ENCODE measurements at places on chromosomes 16 and 17.

GRCh38 chr16:82358161-82358560 lies 188.1 kb upstream of the MPHOSPH6 start:
- DNase-seq: no peak

DNA sequence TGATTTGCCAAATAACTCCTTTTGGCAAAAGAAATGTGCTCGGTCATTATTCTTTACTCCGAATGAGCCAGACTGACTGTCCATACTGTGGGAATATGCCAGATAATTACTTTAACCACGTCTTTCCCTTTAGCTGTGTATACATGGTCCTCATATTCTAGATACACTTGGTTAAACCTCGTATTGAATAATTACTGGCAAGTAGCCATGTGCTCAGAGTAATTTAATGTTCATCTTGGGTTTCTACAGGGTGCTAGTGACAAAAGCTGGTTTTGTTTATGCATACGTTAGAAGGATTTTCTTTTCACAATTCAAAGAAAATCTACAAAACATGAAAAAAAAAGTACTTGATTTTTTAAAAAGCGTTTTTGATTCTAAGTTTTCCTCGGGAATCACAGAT lies 540.3 kb downstream of the KCNJ2 start:
- DNase-seq: no peak

DNA sequence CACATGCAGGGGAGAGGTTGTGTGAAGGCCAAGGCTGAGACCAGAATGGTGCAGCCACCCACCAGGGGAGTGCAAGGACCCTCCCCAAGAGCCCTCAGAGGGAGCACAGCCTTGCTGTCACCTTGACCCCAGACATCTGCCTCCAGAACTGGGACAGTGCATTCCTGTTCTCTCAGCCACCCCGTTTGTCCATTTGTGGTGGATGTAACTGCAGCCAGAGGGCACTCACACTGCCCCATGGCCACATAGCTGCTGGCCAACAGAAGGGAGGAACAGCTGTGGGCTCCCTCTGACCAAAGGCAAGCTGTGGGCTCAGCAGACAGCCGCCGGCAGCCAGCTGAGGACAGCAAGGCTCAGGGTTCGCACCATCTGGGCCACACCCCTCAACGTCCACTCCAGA lies 49.8 kb upstream of the KLHDC4 start:
- DNase-seq: no peak

GRCh38 chr16:49559242-49559641 lies 185.6 kb downstream of the C16orf78 start:
- DNase-seq: no peak

GRCh38 chr16:84751241-84751640 lies 51.4 kb downstream of the USP10 start:
- no peak for DNase-seq

DNA sequence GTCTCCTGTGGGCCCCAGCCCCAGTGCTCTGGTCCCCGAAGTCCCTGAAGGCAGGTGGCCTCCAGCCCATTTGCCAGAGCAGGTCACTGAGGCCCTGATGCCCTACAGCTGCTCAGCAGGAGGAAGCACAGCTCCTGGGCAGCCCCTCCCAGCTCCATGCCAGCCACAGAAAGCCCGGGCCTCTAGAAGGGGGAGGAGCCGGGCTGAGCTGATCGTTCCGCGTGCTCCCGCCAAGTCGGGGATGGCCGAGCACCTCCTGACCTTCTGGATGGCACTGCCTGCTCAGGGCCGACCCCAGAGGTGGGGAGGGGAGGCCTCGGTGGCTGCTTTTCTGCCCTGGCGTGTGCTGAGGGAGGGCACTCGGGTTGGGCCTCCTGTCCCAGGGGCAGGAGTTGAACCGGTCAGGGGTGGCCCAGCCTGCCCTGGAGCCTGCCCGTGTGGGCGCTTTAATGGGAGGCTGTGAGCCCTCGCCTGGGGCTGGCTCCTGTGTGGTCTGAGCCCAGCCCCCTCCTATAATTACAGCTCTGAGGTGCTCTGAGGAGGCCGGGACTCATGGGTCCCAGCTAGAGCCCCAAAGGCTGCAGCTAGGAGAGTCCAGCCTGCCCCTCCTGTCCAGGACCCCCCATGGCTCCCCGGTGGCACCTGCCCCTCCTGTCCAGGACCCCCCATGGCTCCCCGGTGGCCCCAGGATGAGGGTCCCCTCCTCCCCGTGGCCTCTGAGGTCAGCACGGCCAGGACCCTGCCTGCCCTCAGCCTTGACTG lies 29.7 kb downstream of the ZFPM1 start:
- no peak for DNase-seq

DNA sequence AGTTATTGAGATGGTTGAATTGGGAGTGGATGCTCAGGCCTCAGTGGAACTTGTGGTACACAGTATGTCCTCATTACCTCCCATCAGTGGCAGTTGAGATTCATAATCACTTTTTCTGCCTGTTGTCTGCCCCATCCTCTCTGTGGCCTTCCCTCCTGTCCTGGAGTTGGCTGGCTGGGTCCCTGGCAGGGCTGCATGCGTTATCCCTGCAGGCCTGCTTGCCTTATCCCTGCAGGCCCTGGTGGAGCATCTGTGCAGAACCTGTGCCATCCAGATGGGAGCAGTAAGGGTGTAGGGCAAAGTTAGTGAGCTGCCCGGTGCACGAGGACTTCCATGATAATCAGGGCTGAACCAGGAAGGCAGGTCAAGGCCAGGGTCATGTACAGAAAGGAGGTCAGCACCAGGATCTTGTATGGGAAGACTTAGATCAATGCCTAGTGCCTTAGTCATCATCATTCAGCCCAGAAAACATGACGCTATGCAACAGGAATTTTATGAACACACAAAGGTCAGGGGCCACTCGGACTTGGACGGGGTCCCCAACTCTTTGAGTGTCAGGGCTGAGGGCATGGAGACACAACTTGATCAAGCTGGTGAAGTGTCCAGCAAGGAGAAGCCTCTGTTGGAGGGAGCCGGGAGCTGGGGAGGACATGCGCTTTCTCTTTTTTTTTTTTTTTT lies 47.2 kb downstream of the ABCC1 start:
- DNase-seq: peak; percentile 7

DNA sequence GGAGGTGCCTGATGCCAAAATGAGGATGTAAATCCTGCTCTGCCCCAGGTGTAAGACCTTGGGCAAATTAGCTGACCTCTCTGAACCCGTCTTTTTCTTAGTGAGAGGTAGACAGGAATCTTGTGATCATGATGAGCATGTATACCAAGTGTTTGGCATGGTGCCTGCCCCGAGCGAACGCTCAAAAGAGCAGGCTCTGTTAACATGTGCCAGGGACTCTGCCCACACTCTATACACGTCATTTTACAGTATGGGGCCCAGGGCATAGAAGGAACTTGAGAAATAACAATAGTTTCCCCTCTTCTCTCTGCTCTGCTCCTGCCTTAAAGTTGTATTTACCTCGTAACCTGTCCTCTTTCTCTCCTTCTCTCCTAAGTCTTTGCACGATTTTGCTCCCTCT lies 9.3 kb upstream of the MAF start:
- DNase-seq: no peak

GRCh38 chr17:2259769-2260536 lies 43.6 kb downstream of the SMG6 start:
- no peak for DNase-seq

DNA sequence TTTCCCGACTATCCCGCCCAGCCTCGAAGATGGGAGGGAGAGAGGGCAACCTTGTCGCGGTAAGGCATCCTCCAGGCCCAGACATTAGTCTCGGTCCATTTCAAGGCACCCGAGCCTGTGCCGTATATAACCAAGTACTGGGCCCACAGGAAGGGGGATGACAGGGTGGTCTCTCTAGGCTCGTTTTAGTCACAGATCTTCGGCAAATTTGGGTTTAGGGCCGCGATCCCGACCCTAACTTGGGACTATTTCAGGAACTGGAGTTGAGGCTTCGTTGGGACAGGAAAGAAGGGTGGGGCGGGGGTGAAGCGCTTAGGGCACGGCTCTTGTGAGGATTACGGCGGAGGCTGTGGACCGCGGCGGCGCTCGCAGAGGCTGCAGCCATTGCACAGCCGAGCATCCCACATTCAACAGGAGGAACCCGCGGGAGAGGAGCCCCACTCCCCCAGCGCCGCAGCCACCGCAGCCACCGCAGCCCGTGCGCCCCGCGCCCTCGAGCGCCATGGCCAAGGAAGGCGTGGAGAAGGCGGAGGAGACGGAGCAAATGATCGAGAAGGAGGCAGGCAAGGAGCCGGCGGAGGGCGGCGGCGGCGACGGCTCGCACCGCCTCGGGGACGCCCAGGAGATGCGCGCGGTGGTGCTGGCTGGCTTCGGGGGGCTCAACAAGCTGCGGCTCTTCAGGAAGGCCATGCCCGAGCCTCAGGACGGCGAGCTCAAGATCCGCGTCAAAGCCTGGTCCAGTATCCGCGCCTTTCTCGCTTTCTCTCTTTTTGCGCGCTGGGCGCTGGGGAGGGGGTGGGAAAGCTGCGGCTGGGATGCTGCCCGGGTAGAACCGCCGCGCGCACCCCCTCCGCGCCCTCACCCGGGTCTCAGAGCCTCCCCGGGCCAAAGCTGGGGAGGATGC lies at the start of gene VAT1L:
TSS of gene VAT1L (plus strand) at position 384 of the 904 bp plus-strand sequence. CDS start at position 503, 119 bp downstream.
- DNase-seq: peak; percentile 47

- DNase-seq: no peak
These were observed at the start of gene C16orf96 for GRCh38 chr16:4556112-4556511. Gene C16orf96 (plus strand): TSS chr16:4556340. CDS start chr16:4556490, 150 bp downstream.

- DNase-seq: no peak
These were observed 205.6 kb downstream of the RPTOR start for GRCh38 chr17:80750263-80750662.

- DNase-seq: peak; percentile 30
These were observed 12.6 kb downstream of the PHB1 start for GRCh38 chr17:49401971-49402611.

- DNase-seq: no peak
These were observed 39.7 kb downstream of the TBCD start for GRCh38 chr17:82791532-82791931.
